ENCODE measurements at places on chromosomes 13 and 19. TPM values are rescaled to one million over a fixed set of nuclear protein-coding genes. Genes with fewer than 3 reads are reported as not detected.

- DNase-seq, result no peak
Observed at GRCh38 chr13:110560601-110561343, 750 bp downstream of the RAB20 start.

Gene ZNF524
- total RNA-seq, result 2.8 TPM

- DNase-seq, result no peak
Observed at GRCh38 chr19:29410601-29411000, 115.2 kb upstream of the VSTM2B start.

DNA sequence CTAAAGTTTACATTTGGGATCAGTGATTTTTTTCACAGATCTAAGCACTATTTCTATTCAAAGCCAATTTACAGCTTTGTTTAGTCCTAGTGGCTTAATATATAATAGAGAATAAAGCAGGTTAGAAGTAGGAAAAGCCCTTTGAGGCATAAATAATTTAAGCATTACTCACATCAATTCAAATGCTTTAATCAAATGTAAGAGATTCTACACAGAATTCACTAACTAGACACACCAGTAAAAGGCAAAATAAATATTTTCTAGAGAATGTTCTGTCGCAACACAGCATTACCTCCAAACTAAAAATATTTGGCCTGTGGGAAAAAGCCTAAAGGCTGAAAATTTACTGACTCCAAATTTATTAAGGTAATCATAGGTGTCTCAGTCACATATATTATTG is 31.3 kb downstream of the KCTD12 start:
- DNase-seq, result no peak

- DNase-seq, result no peak
Observed at GRCh38 chr13:40749327-40749726, 21.7 kb downstream of the MRPS31 start.

DNA sequence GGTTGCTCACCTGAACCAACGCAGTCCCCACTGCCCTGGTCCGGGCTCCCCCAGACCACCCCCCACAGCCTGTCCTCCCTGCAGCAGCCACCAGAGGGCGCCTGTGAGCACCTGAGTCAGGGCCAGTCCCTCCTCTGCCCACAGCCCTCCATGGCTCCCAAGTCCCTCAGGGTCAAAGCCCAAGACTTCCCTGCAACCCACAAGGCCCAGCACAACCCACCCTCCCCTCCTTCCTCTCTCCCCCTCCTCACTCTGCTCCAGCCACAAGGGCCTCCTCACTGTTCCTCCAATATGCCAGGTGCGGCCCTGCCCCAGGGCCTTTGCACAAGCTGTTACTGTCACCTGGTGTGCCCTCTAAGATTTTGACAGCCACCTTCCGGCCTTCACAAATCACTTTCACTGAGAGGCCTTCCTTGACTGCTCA is 10.9 kb downstream of the GNA15 start:
- DNase-seq, result no peak

Gene SOX1
- 8.3 TPM for total RNA-seq

DNA sequence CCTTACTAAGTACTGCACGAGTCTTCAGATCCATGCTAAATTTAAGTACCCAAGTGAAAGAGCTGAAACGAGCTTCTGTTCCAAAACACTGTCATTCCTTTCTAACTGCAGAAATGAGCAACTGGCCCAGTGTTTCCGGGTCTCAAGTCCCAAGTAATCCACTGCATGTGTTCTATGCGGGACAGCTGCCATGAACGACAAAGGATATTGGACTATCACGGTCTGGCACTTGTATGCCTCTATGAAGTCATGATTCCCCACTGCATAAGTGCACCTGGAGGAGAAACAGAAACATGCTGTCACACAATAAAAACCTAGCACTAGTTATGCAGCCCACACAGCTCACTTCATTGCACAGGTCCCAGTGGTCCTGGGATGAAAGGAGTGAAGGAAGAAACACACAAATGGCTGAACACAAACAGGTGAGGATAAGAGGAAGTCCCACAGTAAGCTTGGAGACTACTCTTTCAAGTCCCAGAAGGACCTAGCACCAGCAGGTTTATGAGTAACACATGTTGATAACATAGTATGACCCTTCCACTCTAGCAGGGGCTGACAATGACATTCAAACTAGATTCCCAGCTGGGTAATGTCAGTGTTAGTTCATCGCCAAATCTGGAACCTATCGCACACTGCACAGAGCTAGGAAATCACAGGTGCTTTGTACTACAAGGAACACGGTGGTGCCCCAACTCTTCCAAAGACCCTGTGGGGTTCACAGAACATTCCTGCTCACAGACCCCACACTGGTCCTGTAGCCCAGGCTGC is 11.3 kb downstream of the PCID2 start:
- no peak for DNase-seq

Gene PEG3
- total RNA-seq, result 62.5 TPM

Gene ZNF544
- total RNA-seq, result 63.8 TPM

Gene PSG2
- total RNA-seq, result not detected

GRCh38 chr19:43586346-43586745 is 9.6 kb downstream of the IRGQ start:
- no peak for DNase-seq

Gene RASAL3
- 0.47 TPM for total RNA-seq

GRCh38 chr13:106331116-106331515 is 204.3 kb downstream of the EFNB2 start:
- DNase-seq, result no peak

Gene SLC15A1
- total RNA-seq, result not detected

- no peak for DNase-seq
Observed at GRCh38 chr13:50587115-50587514, 256.4 kb downstream of the DLEU7 start.

DNA sequence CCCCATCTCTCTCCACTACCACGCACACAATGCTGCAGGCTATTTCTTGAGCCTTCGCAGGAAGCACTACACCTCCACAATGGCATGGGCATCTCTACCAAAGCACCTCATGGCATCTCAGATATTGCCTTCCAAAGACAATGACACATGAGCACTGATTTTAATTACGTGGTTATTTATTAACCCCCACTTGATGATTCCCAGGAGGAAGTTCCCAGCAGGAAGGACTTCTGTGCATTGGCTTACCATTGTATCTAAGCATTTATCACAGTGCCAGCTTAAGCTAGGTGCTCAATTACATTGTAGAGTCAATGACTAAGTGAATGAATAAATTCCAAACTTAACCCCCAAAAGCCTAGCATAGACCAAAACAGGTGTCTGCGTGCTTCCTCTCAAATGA is 101.4 kb downstream of the ABCC4 start:
- no peak for DNase-seq
